ENCODE measurements at places on chromosomes 13 and 19.

DNA sequence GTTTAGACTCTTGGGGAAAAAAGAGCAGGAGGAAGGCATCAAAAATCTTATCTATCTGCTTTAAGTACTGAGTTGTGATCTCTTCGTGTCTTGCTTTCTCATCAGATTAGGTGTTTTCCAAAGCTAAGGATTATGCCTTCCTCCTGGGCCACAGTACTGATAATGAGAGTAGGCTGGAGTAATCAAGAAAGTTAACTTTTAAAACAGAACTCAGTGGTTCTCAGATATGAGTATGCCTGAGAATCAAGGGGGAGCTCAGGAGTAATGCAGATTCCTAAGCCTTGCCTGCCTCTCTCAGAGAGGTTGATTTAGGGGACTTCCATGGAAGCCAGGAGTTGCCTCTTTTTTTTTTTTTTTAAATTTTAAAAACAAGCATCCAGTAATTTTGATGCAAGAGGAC, 23.5 kb downstream of the CDADC1 start:
- no peak for DNase-seq

DNA sequence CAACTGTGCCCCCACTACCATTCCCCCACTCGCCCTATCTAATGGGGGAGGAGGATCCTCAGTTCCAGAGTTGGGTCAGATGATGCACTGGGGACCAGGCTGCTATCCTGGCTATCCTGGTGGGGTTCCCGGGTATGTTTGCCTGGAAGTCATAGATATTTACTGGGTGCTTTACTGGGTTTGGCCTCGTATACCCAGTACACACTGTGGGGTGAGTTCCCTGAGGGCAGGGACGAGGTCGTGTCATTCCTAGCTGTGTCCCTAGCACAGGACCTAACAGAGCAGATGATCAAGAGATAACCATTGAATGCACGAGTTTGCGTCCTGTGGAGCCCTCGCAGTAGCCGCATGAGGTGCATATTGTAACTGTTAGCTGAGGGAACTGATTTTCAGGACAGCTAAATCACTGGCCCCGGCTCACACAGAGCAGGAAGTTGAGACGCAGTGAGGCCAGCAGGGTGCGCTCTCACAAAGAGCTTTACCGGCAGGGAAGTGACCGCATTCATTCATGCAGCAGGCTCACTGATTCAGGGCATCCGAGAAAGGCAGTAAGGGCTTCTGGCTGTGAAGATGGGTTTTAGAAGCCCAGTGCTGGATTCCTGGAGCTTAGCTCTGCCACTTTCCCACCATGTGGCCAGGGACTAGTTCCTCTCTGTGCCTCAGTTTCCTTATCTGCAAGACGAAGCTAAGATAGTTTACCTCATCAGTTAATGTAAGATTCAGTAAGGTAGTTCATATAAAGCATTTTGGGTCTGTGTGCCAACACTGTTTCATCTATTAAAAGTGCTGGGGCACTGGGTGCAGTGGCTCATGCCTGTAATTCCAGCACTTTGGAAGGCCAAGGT, 6.0 kb downstream of the RUVBL2 start:
- DNase-seq, result peak; percentile 70

GRCh38 chr19:47022140-47022536, 2.5 kb downstream of the NPAS1 start:
- DNase-seq, result no peak

DNA sequence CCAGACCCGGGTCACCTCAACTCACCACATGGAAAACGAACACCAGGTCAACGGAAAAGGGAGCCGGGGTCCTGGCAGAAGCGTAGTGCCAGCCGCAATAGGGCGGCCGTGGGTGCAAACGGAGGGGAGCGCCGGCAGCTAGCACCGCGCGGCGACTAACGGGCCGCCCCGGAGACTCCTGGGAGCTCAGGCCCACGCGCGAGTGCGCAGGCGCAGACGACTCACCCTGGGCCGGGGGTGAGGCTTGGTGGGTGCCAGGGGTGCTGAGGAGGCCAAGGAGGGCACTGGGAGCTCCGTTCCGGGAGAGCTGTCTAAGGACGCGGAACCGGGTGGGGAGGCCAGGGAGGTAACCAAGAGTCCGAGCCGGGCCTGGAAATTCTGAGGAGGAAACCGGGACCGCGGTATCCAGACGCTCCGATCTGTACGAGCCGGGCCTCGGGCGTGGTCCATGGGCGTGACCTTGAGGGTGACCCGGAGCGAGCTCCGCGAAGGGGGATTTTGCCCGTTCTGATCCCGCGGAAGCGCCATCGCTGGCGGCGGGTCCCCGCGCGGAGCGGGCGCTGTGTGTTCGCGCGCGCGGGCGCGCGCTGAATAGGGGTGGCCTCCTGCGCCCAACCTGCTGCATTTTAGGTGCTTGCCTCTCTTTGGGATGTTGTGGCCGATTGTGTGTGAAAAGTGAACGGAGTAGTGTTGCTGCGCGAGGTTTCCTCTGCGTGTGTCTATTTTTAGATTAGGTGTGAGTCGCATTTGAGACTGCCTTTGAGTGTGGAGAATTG, at the start of gene ZNF382:
Gene ZNF382, plus strand, starts transcription at position 213 of the 776 bp plus-strand sequence. CDS start 4,602 bp downstream, outside the sequence.
- DNase-seq, result peak; percentile 40

GRCh38 chr13:47463726-47464125, 537.3 kb downstream of the SUCLA2 start:
- DNase-seq, result peak; percentile 16

DNA sequence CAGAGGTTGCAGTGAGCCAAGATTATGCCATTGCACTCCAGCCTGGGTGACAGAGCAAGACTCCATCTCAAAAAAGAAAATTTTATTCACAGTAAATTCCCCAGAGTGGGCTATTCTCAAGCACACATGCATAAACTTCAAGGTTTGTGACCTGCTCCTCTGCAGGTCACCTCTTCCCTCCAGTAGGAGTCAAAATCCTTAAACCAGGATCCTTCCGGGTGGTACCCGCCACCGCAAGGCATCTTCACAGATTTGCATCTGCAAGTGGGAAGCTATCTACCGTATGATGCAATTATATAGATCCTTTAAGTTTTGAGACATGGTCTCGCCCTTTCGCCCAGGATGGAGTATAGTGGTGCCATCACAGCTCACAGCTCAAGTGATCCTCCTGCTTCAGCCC, 3.0 kb upstream of the ECH1 start:
- DNase-seq, result no peak

- no peak for DNase-seq
Observed at GRCh38 chr13:75467040-75467728, 14.8 kb downstream of the TBC1D4 start.

DNA sequence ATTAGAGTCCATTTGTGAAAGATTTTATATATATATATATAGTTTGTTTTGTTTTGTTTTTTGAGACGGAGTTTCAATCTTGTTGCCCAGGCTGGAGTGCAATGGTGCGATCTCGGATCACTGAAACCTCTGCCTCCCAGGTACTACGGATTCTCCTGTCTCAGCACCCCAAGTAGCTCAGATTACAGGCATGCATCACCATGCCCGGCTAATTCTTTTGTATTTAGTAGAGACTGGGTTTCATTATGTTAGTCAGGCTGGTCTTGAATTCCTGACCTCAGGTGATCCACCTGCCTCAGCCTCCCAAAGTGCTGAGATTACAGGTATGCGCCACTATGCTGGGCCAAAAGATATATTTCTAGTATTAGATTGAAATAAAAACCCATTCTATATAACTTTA, 4.0 kb upstream of the ZNF701 start:
- DNase-seq, result no peak
